ENCODE measurements at places on chromosomes 2 and 18.

- H3K4me3 ChIP-seq: no peak overlapping the region
- no peak for DNase-seq
- H3K27ac ChIP-seq: no peak overlapping the region
- H3K27me3 ChIP-seq: no peaks in the 10 kb centered on the region
These were observed 201.5 kb upstream of the ZSWIM2 start for GRCh38 chr2:187050409-187050998.

DNA sequence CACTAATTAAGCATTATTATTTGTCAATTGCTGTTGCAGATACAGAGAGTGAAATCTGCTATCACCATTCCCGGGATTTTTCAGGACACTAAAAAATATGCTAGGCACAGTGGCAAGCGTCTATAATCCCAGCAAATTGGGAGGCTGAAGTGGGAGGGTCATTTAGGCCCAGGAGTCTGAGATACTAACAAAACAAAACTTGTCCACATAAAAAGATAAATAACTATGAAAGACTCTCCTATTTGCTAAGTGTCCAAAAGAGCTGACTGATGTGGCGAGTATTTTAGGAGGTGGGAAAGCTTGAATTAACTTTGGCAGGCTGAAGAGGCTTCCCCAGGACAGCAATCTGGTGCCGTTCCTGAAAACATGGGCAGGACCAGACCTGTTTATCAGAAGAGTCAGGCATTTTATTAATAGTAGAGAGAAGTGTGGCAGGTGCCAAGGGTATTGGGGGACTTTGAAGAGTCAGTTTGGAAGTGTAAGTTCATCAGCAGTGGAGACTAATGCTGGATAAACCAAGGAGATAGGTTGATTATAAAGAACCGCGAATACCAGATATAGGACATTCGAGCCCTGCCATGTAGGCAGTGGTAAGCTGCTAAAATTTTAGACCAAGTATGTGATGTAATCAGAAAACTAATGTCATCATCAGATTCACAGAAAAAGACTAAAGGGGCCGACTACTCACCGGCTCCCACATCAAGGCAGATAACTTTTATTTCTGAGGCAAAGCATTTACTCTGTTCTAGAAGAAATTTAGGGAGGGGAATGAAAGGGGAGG, 201.8 kb downstream of the EPHA4 start:
- no peaks in the 10 kb centered on the region for H3K4me1 ChIP-seq
- DNase-seq: no peak
- no peak overlapping the region for H3K27ac ChIP-seq
- no peak overlapping the region for H3K4me3 ChIP-seq

DNA sequence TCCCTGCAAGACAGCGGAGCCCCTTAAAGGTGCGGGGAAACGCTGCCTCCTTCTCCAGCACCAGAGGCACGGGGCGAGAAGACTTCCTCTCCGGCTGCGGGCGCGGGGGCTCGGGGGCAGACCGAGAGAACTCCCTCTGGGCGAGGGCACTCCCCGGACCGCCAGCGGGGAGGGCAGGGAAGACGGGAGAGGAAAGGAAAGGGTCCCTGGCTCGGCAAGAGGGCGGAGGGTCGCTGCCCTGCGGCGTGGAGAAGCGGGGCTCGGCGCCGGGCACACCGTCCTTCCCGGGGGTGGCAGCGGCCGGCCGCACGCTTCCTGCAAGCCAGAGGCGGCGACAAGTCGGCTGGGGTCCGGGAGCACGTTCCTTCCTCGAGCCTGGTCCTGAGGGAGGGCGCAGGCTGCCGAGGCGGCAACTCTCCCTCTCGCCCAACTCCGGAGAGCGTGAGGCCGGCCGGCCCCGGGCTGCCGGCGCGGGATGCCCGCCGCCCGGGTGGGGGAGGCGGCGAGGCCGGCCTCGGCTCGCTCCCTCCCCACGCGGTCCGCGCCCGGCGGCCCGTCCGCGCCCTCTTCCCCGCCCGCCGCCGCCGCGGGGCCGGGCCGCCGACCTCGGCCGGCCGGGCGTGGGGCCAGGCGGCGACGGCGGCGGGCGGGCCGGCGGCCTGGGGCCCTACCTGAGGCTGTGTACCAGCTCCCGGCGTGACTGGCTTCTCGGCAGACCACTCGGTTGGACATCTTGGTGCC, 1.1 kb downstream of the MEMO1 start:
- DNase-seq: no peak
- peak overlapping the region; percentile 80 for H3K4me3 ChIP-seq
- no peaks in the 10 kb centered on the region for H3K27me3 ChIP-seq
- no peaks in the 10 kb centered on the region for H3K36me3 ChIP-seq

DNA sequence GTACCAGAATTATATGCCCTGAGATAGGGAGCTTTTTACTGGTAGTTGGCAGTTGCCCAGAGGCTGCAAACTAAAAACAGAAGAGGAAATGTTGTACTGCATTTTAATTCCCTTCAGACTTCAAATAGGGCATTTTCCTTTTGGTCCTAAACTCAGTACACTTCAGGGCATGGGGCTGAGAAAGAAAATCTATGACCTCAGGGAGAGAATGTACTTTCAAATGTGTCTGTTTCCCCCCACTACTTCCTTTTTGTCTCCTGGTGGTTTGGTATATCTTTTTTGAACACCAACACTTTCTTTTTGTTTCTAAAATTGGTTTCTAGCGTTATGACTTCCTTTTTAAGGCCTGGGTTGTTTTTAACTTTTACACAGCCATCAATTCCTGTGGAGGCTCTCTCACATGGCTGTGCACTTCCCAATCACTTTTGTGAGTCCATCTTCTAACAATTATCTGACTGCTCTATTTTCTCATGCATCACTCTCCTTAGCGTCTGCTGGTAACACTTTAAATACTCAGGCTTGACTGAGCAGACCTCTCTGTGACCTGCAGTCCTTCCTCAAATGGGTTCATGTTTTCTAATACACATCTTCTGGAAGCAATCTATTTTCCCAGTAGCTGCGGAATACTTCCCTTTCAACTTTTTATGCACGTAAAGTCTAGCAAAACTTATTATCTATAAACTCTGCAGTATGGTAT, 596.0 kb downstream of the LRP1B start:
- no peak overlapping the region for H3K4me3 ChIP-seq
- H3K4me1 ChIP-seq: no peaks in the 10 kb centered on the region
- H3K27ac ChIP-seq: no peak overlapping the region
- H3K27me3 ChIP-seq: no peaks in the 10 kb centered on the region
- DNase-seq: no peak

GRCh38 chr2:119659601-119660342, 19.2 kb upstream of the TMEM177 start:
- no peak overlapping the region for H3K4me3 ChIP-seq
- peaks cover 4% of the 10 kb centered on the region for H3K36me3 ChIP-seq
- no peak overlapping the region for H3K27ac ChIP-seq
- DNase-seq: peak; percentile 15
- H3K4me1 ChIP-seq: no peaks in the 10 kb centered on the region

- H3K27ac ChIP-seq: no peak overlapping the region
- no peaks in the 10 kb centered on the region for H3K4me1 ChIP-seq
- no peaks in the 10 kb centered on the region for H3K27me3 ChIP-seq
- no peaks in the 10 kb centered on the region for H3K36me3 ChIP-seq
- no peak overlapping the region for H3K4me3 ChIP-seq
These were observed 77.0 kb upstream of the TACR1 start for GRCh38 chr2:75276093-75277029.

DNA sequence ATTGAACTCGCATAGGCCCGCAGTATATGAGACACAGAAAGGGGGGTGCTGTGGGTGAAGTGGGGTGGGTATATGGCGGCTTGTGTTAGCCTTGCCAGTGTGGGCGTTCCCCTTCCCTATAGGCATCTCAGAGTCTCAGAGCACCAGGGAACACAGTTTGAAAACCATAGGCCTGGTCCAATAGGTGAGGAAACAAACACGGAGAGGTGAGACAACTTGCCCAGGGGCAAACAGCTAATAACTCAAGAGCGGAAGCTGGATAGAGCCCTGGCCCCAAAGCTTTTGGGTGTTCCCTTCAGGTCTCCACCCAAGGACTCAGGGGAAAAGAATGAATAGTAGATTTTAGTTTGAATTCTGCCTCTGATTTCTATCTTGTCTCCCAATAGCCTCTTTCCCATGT, 7.9 kb downstream of the LIPG start:
- no peaks in the 10 kb centered on the region for H3K27me3 ChIP-seq
- peaks cover 64% of the 10 kb centered on the region for H3K36me3 ChIP-seq
- H3K4me3 ChIP-seq: no peak overlapping the region
- no peak overlapping the region for H3K27ac ChIP-seq

DNA sequence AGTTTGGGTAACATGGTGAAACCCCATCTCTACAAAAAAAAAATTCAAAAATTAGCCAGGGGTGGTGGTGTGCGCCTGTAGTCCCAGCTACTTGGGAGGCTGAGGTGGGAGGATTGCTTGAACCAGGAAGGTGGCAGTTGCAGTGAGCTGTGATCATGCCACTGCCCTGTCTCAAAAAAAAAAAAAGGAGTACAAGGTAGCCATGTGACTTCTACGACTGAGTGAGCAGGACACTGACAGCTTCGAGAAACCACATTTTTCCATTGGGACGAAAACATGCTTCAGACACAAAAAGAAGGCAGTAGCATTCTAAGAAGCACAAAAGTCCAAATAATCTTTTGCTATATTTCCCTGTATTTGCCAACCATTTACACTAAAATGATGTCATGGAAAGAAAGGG, 19.7 kb upstream of the IKZF2 start:
- no peaks in the 10 kb centered on the region for H3K4me1 ChIP-seq
- no peak for DNase-seq
- H3K27ac ChIP-seq: no peak overlapping the region

DNA sequence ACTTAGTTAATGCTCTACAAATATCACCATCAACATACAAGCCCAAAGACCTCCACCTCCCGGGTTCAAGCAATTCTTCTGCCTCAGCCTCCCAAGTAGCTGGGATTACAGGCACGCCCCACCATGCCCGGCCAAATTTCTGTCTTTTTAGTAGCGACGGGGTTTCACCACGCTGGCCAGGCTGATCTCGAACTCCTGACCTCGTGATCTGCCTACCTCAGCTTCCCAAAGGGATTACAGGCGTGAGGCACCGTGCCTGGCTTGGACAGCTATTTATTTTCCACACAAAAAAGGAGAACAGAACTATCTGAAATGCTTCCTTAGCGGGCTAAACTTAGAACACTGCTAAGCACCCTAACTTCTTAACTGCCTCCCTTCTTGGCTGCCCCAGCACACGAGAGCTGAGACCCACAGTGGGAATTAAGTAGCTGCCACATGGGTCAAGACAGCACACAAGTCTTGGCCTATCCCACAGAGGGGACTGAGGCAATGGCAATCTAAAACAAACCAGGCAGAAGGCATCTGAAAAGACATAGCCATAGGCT, 24.8 kb downstream of the CYTIP start:
- peaks cover 3% of the 10 kb centered on the region for H3K4me1 ChIP-seq
- no peak overlapping the region for H3K4me3 ChIP-seq
- no peak for DNase-seq

DNA sequence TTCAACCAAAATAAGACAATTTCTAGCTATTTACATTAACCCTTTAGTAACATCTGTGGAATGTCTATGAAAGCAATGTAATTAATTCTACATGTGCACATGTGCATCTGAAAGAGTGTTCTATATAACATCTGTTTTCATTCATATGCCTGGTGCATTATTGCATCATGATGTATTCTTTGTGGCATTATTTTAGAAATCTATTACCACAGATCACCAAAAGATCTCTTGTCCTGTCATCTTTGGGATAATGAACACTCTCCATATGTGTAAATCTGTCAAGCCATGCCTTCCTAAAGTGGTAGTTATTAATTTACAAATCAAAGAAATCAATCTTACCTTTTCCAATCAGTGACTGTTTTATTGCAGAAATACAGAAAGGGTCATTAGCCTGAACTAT, 86.9 kb downstream of the TRIB2 start:
- no peaks in the 10 kb centered on the region for H3K27me3 ChIP-seq
- H3K27ac ChIP-seq: no peak overlapping the region
- no peaks in the 10 kb centered on the region for H3K4me1 ChIP-seq
- H3K4me3 ChIP-seq: no peak overlapping the region
- H3K36me3 ChIP-seq: no peaks in the 10 kb centered on the region

GRCh38 chr2:52452201-52452600, 1315.4 kb upstream of the CHAC2 start:
- no peaks in the 10 kb centered on the region for H3K27me3 ChIP-seq
- H3K27ac ChIP-seq: no peak overlapping the region
- H3K4me3 ChIP-seq: no peak overlapping the region
- no peaks in the 10 kb centered on the region for H3K36me3 ChIP-seq
- H3K4me1 ChIP-seq: peaks cover 17% of the 10 kb centered on the region

GRCh38 chr2:162838136-162838497, 450 bp downstream of the KCNH7 start:
- no peak overlapping the region for H3K27ac ChIP-seq
- H3K4me1 ChIP-seq: peaks cover 2% of the 10 kb centered on the region
- H3K36me3 ChIP-seq: no peaks in the 10 kb centered on the region
- DNase-seq: no peak
- H3K27me3 ChIP-seq: peaks cover 25% of the 10 kb centered on the region
- H3K4me3 ChIP-seq: no peak overlapping the region

DNA sequence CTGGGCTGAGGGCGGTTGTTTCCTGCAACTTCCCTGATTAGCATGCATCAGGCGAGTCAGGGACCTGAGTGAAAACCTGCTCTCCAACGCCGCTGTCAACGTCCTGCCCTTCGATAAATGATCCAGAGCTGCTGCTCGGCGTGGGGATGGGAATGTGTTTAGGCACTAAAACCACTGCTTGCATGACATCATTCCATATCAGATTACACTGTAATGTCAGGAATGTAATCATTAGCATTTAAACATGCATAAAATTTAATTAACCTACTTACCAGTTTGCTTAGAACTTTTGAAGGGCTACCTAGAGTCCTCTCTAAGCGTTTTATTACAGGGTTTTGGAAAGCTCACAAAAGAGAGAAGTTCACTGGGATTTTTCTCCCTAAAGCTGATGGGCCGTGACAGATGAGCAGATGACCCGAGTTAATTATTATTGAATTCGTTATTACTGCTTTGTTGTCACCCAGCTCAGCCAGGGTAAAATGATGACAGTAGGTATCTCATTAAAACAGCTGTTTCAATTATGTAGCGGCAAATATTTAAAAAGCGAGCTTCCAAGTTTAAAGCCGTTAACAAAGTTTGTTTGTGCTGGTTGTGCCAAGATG, 685.6 kb upstream of the SALL3 start:
- H3K4me1 ChIP-seq: no peaks in the 10 kb centered on the region
- no peak overlapping the region for H3K27ac ChIP-seq
- H3K4me3 ChIP-seq: no peak overlapping the region
- DNase-seq: peak; percentile 14

DNA sequence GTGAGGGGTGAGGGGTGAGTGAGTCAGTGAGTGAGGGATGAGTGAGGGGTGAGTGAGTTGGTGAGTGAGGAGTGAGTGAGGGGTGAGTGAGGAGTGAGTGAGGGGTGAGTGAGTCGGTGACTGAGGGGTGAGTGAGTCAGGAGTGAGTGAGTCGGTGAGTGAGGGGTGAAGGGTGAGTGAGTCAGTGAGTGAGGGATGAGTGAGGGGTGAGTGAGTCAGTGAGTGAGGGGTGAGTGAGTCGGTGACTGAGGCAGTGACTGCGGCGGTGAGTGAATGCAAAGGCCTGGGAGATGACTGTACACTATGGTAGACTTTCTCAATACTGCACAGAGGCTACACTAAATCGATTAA, 16.6 kb downstream of the THAP4 start:
- no peaks in the 10 kb centered on the region for H3K4me1 ChIP-seq
- no peaks in the 10 kb centered on the region for H3K27me3 ChIP-seq
- H3K4me3 ChIP-seq: no peak overlapping the region
- no peak overlapping the region for H3K27ac ChIP-seq

- DNase-seq: no peak
- no peak overlapping the region for H3K27ac ChIP-seq
- H3K4me3 ChIP-seq: no peak overlapping the region
- H3K36me3 ChIP-seq: peaks cover 54% of the 10 kb centered on the region
These were observed 50.9 kb upstream of the AP1S3 start for GRCh38 chr2:223888251-223888650.
